CD4-positive, alpha-beta T cell treated with Interleukin-10 for 1 hour (primary cell): ENCODE measurements at places on chromosomes 2 and 18.

- no peak for DNase-seq
Observed at GRCh38 chr18:53219853-53220252, 879.9 kb downstream of the DCC start.

DNA sequence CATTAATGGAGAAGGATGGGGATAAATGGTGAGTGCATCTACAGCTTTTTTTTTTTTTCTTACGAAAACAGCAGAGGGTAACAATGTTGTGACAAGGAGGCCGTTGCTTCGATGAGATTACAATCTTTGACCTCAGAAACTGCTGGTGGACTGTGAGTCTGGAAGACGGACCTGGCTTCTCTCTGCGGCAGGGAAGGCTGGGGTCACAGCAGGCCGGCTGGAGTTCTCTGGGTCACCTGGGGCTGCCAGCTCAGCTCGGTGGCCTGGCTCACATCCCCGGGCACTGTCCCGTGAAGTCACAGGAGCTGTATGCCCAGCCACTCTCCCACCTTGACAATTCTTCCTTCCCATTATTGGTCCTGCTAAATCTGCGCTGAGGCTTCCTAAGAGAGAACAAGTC is 160.8 kb downstream of the ACKR3 start:
- DNase-seq = no peak

DNA sequence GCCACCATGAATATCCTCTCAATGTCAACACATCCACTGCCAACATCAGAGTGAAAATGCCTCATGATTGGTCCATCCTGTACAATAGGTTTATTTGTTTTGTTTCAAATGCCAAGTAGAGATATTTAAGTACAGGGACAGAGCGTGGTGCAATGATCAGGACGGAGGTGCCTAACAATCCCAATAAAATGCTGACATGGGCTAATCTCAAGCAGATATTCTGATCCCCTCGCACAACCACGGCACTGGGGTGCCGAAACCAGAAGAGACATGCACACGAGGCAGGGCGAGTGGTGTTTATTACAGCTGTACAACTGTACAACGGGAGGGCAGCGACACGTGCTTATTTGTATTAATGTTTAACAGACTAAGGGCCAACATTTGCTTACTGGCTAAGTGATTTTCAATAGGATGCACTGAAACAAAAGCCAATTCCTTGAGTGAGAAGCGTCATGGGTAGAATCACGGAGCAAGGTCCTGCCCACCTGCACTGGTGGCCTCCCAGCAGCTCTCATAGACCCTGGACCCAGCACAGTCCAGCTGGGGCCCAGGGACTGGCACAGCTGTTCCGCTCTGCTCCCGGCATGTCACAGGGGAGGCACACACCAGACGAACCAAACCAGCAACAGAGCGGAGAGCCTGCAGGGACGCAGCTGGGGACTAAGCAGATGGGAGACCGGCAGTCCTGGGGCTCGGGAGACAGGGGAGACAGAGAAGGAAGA is 101.4 kb downstream of the HDAC4 start:
- DNase-seq = no peak

DNA sequence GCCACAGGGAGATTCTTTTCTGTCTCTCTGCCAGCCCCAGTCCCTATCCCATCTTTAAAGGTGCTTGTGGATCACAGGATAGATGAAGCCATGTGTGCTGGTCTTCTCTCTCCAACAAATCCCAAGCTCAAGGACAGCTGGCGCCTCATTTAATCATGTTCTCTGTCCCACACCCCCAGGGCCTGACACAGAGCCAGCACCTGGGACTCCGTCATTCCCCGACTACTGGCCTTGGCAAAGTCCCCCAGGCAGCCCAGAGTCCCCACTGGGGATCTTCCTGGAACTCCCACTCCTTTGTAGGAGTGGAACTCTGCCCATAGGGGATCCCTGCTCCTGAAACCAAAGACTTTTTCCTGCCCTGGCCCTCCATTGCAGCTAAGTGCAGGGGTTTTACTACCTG is 60.8 kb downstream of the MTHFD2 start:
- DNase-seq = no peak

DNA sequence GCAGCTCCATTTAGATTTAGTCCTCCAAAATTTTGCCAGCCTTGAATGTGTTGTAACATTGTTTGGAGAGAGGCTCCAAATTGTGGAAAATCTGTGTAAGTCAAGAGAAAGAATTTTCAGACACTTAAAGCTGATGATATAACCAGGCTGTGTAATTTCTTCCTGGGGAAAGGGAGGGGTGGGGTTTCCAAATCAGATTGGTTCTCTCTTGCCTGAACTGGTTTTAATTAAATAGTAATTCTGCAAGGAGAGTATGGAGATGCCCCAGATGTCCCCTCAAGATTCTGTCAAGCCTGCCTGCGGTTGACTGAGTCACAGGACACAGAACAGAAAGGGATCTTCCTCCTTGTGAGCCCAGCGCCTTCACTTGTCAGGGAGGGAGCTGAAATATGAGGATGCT is 54.5 kb downstream of the C18orf63 start:
- no peak for DNase-seq

- peak; percentile 7 for DNase-seq
Observed at GRCh38 chr2:148253685-148254084, 232.8 kb downstream of the MBD5 start.

DNA sequence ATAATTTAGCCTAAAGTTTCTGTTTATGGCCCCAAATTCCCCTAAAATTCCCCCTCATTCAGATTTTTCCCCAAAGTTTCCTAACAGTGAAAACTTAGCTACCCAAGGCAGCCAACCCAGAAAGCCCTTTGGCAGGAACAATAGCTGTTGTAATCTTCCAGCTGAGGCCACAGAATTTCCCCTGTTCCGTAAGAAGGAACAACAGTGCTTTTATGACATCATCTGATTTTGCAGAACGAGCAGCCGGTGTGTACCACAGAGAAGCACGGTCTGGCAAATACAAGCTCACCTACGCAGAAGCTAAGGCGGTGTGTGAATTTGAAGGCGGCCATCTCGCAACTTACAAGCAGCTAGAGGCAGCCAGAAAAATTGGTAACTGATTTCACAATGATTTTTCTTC is 6.3 kb downstream of the TNFAIP6 start:
- peak; percentile 3 for DNase-seq

DNA sequence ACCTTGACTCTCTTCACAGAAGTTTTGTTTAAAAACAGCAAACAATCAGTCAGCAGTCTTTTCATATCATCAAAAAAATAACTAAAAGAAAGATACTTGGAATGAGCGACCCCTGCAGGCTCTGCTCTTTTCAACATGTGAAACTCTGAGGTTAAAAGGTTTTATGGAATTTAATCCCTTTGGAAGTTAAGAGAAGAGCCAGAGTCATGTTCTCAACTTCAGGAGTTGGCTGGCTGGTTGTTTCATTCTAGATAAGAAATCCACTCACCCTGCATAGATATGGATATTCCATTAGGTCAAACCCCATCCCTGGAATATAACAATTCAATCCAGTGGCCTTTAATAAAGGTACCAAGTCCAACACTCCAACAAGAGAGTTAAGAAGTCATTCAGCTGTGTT is 115.6 kb upstream of the RMDN2 start:
- peak; percentile 23 for DNase-seq
